Natural killer cell (primary cell): ENCODE measurements at places on chromosomes 4 and X. TPM values are rescaled to one million over a fixed set of nuclear protein-coding genes. Genes with fewer than 3 reads are reported as not detected.
A peak's percentile ranks its signal among the peaks of the same experiment; 100 is the strongest.

DNA sequence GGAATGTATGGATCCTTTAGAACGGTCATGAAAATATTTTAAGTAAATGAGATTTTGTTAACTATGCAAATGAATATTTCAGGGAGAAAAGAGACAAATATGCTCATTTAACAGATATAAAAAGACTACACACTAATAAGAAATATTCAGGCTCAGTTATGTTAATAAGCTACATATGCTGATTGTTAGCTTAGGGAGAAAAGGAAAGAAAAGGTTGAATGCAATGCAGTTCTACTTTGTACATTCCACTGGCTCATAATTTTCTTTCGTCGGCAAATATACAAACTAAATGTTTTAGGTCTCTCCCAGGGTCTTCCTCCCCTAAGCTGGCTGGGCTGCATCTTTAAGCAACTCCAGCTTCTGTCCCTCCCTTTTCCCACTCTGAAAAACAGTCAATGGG is 2.7 kb upstream of the RTL3 start:
- DNase-seq: no peak

GRCh38 chr4:148903388-148903787 is 461.2 kb upstream of the NR3C2 start:
- no peak for DNase-seq

DNA sequence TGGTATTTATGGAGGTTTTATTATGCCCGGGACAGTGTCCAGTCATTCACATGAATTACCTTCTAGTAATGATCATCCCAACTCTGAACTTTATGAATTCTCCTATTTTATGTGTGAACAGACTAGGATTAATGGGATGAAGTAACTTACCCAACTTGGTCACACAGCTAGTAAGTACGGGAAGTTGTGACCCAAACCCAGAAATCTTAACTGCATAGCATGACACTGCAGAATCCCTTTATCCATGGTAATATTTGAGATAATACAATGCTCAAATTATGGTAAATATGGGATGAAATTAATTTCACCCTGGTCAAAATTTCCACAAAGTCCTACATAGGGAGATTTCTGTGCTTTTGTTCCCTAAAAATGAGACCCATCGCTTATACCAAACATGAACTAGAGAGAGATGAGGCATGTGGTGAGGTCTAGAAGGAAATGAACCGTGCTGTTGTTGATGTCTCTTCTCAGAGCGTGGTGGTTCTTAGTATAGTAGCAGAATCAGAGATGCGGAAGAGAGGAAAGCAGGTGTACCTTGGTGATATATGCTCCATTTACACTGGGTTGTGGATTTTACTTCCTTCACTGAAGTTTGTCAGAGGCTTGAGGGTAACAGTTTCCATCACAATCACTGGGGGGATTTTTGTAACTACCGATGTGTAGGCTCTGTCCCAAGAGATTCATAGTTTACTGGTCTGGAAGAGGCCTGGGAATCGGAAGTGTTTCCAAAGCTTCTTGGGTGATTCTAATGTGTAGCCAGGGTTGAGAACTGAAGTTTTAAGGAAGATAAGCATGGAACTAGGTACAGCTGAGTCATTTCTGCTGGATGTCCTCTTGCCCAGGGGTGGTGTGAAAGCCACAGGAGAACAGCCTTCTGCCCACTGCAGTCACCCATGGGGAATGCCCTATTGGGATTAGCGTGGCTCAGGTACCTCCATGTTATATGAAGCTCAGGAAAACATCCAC is 30.2 kb upstream of the FAM9C start:
- peak; percentile 64 for DNase-seq

GRCh38 chr4:56633486-56633885 is 47.6 kb downstream of the HOPX start:
- no peak for DNase-seq

The EXOC1L gene
- not detected for total RNA-seq

DNA sequence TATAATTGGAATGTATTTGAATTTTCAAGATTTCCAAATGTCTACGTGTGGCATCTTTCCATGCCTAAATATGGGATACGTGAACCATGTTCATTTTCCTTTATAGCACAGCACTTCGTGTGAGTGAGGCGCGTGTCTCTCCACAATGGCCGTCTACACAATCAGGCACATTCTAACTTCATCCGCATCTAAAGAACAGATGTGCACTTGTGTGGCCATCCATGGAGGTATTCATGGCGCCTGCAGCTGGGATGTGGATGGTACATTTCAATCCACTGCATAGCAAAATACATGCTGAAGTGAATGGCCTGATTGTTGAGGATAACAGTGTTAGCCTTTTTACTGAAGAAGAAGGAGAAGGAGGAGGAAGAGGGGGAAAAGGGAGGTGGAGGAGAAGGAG is 34.5 kb upstream of the TRIM2 start:
- no peak for DNase-seq

DNA sequence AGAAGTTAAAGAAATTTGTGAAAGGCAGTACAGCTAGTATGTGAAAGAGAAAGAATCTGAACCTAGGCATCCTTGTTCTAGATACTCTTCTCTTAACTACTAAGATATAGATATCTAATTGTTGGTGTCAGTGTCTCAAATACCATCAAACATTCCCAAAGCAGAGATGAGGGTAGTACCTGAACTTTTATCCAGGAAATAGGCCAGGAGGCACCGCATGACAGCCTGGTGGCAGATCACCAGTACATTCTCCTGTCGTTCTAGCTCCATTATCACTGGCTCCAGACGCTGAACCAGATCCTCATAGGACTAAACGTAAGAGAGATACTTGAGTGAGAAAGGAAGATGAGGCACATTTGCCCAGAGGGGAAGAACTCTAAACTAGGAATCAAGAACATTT is 16.8 kb downstream of the TRO start:
- no peak for DNase-seq

The IQCM gene
- total RNA-seq: not detected

GRCh38 chrX:23373129-23373804 is 38.6 kb downstream of the PTCHD1 start:
- no peak for DNase-seq

- no peak for DNase-seq
These were observed 2.3 kb downstream of the MANBA start for GRCh38 chr4:102758241-102759160.

DNA sequence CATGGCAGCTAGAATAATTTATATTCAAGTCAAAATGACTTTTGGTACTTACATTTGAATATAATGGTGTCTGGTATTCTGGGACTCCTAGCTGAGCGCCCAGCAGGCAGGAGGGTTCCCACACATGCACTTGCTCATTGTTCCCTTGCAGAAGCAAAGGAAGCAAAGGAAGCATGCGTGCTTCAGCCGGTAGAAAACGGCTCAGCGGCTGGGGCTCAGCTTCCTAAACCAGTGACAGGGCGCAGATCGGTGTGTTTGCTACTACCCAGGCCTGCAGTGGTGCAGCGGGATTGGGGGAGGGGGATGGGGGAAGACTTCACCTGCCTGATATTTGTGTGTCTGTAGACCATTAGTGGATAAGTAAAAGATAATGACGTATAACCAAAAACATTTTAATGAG is 978.3 kb upstream of the TENM3 start:
- no peak for DNase-seq
